ENCODE measurements at places on chromosomes 13 and 19.

DNA sequence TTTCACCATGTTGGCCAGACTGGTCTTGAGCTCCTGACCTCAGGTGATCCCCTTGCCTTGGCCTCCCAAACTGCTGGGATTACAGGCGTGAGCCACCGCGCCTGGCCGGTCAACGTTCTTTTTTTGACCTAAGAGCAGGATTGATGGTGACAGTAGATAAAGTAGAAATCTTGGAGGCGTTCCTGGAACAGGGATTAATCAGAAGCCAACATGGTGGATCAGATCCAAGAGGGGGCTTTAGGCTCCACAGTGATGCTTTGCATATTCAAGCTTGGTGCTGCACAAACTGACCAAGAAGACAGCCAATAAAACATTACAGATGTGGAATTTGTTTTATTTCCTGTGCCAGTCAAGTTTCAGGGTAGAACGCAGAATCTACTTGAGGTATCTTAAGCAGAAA is 271.2 kb downstream of the FGF9 start:
- no peak for DNase-seq

- DNase-seq: no peak
These were observed 427.9 kb downstream of the ZNF536 start for GRCh38 chr19:30799865-30800755.

DNA sequence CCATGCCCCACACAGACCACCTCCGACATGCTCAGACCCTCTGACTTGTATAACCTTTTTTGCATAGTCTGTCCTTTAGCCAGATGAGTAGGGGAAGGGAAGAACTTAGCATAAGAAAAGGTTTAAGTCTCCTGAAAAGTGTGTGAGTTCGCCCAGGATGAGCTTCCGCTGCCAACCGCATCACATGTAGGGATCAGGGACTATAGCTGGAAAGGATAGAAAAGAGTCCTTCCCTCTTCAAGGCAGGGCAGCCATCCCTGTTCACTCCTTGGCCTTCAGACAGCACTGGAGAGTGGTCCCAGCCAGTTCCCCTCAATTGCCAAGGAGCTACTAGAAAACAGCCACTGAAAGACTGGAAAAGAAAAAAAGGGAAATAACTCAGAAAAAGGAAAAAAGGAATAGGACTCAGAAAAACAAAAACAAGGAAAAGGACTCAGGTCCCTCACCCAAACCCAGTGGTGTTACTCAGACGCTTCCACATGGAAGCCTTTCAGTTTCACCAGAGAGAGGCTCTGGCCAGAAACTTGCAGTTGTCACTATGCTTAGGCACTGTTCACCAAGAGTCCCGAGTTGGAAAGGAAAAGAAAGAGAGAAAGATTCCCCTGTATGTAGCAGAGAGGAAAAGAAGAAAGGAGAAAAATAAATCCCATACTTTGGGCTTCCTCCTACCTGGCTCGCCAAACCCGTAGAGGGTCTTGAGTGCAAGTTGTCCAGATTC is 5.6 kb upstream of the TM9SF2 start:
- DNase-seq: no peak

- peak; percentile 75 for DNase-seq
These were observed 659 bp downstream of the NFKBID start for GRCh38 chr19:35899547-35900214.

GRCh38 chr19:15902254-15902653 is 4.4 kb upstream of the CYP4F2 start:
- no peak for DNase-seq

Measured in stimulated activated CD8-positive, alpha-beta memory T cell treated with anti-CD3 and anti-CD28 coated beads, Interleukin-7, amount 100 ng/mL, for 24 hours (primary cell).